A549 treated with CpdA at 1 μM for 4 hours (cell line): ENCODE measurements at places on chromosomes 7 and 10. TPM values are rescaled to one million over a fixed set of nuclear protein-coding genes. Genes with fewer than 3 reads are reported as not detected.

Gene MYL10
- not detected in 5 replicates for total RNA-seq

Gene NEBL
- total RNA-seq: 3.0 to 4.7 TPM (median 3.9 TPM) in 5 replicates

Gene SFR1
- 15.8 to 24.4 TPM (median 16.7 TPM) in 5 replicates for total RNA-seq

Gene INA
- 22.8 to 32.7 TPM (median 26.1 TPM) in 5 replicates for total RNA-seq

Gene EIF4EBP2
- total RNA-seq: 12.4 to 16.3 TPM (median 14.8 TPM) in 5 replicates

Gene ACTA2
- total RNA-seq: 17.2 to 21.8 TPM (median 18.5 TPM) in 5 replicates

Gene SCRN1
- 50.8 to 69.9 TPM (median 61.0 TPM) in 5 replicates for total RNA-seq

Gene BMPER
- 7.2 to 12.3 TPM (median 8.3 TPM) in 5 replicates for total RNA-seq

Gene XRCC2
- total RNA-seq: 3.9 to 8.3 TPM (median 5.3 TPM) in 5 replicates

Gene ARHGAP22
- 3.6 to 4.4 TPM (median 4.0 TPM) in 5 replicates for total RNA-seq

Gene AKR1C8
- 0.19 to 0.31 TPM in 2 of 5 replicates, not detected in the others for total RNA-seq

Gene NUTM2A
- 0.07 to 0.16 TPM (median 0.10 TPM) in 4 of 5 replicates, not detected in the other for total RNA-seq

Gene CXCL12
- total RNA-seq: 0.11 to 0.23 TPM (median 0.16 TPM) in 5 replicates

Gene CCDC186
- total RNA-seq: 4.1 to 6.7 TPM (median 5.1 TPM) in 5 replicates

Gene TFEC
- total RNA-seq: 0.01 to 0.10 TPM in 2 of 5 replicates, not detected in the others

Gene GRID1
- 0.17 to 0.35 TPM (median 0.33 TPM) in 5 replicates for total RNA-seq

Gene SPDYE2B
- total RNA-seq: not detected in 5 replicates

Gene DKK1
- total RNA-seq: 302 to 387 TPM (median 332 TPM) in 5 replicates

Gene KCND2
- not detected in 5 replicates for total RNA-seq

Gene CALML5
- total RNA-seq: not detected in 5 replicates

Gene SPDYE1
- total RNA-seq: not detected in 5 replicates
